ENCODE measurements at places on chromosomes 5 and 9. TPM values are rescaled to one million over a fixed set of nuclear protein-coding genes. Genes with fewer than 3 reads are reported as not detected.

Gene FOXD4
- total RNA-seq: not detected

- DNase-seq: no peak
These were observed 33.4 kb upstream of the CTNNA1 start for GRCh38 chr5:138719811-138720210.

DNA sequence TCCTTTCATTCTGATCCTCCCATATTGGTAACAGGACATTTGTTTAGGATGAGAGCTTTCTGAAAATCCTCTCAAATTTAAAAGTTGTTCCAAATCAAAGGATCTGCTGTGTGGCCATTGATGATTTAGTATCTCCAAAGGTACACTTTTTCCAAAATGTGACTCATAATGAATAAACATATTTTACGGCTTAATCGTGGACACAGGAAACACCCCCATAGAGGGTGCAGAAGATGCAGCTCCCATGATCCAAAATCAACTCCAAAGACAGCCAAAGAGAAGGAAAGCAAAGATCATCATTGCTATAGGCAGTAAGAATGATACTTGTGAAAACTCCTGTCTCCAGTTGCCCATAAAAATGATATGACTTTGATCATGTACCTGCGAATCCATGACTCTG lies 239.7 kb downstream of the PIK3R1 start:
- DNase-seq: no peak

DNA sequence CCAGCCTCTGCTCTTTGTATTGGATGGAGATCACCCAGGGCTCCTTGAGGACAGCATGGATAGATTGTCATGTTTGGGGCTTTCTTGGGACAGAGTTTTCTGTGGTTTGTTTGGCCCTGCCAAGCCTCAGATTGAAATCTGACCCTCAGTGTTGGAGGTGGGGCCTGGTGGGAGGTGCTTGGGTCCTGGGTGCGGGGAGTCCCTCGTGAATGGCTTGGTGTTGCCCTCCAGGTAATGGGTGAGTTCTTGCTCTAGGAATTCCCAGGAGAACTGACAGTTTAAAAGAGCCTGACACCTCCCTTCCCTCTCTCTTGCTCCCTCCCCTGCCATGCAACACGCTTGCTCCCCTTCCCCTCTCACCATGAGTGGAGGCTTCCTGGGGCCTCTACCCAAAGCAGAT lies 48.6 kb upstream of the OLFM1 start:
- DNase-seq: no peak

DNA sequence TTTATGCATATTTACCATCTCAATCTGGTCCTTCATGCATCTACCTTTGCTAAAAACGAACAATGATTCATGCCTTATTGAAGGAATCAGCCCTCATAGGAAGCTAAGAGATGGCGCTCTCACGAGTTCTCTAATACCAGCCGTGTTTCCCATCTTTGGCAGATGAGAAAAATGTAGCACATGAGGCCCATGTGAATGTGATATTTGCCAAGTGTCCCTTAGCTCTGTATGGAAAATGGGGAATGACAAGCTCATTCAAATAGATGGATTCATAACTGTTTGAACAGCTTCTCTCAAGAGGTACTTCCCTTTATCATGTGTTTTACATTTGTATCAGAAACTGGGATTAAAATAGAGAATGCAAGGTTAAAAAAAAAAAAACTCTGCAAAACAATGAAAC lies 66.1 kb downstream of the TTC39B start:
- DNase-seq: no peak

DNA sequence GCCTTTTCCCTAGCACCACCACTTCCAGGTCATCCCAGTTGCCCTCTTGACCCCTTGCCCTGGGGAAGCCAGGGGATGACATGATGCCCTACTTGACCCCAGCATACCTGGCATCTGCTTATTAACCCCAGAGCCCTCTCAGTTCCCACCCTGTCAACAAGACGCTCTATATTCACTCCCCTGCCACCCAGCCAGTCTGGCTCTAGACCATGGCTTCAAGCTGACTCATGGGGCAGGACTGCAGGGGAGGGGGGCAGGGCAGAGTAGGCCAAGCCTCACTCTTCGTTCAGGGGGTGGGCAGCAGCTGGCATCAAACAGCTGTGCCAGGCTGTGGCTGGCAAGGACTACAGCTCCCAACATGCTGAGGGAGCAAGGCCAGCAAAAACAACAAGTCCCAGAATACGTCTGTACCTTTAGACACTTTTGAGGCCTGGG lies 5.3 kb downstream of the ATOSB start:
- peak; percentile 49 for DNase-seq

DNA sequence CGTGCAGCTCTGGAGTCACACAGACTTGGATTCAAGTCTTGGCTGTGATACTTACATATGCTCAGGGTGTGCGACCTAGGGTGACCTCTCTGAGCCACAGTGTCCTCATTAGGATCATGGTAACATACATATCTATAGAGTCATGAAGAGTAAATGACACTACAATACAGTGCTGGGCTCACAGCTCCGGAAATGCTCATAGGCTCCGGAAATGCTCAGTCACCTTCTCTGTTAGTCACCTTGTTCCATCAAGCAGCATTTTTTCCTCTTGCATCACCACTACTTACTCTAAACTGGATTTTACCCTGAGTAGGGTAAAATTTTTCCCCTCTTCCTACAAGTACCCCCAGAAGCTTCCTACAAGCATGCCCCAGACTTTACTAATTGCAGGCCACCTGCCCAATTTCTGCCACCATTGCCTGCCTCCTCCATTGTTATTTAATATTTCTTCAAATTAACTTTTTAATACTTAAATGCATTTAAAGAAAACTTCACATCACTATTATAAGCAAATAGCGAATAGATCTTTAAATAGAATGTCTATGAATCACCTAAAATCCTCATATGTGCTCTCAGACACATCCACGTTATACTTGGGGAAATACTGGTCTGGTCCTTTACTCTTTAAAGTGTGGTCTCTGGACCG lies 147.6 kb upstream of the SPRY4 start:
- DNase-seq: no peak

GRCh38 chr5:54867310-54867944 lies 118.0 kb downstream of the ESM1 start:
- no peak for DNase-seq

DNA sequence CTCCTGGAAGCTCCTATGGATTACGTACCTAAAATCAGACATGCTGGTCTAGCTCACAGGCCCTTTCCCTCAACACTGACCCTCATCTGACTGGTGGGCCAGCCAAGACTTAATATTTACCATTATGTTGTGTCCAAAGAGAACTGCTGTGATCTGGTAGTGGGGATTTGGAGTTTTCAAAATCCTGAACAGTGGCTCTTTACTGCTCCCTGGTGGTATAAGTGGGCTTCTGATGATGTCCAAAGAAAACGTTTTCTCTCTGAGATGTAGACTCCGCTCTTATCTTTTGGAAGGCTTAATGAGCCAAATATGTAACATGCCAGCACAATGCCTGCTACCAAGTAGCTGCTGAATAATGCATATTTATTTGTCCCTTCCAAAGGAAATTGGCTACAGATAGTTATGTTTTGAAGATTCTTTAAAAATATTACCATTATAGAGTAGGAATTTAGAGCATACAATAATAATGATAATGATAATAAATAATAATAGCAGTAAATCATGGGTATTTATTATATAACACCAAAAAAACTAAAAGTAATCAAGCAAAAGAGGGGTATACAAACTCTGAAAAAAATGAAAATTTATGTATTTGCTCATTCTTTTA lies 406.6 kb upstream of the TNC start:
- DNase-seq: peak; percentile 51

GRCh38 chr9:128787659-128788058 lies 606 bp downstream of the TBC1D13 start:
- no peak for DNase-seq

GRCh38 chr5:122907276-122907675 lies 61.9 kb downstream of the SNX24 start:
- no peak for DNase-seq
